MM.1S (cell line): ENCODE measurements at places on chromosomes 5 and 9.

GRCh38 chr5:75006865-75007822 is 45.2 kb downstream of the GCNT4 start:
- H3K36me3 ChIP-seq: no peaks in the 10 kb centered on the region
- no peaks in the 10 kb centered on the region for H3K27me3 ChIP-seq
- H3K4me1 ChIP-seq: no peaks in the 10 kb centered on the region
- H3K27ac ChIP-seq: no peak overlapping the region

DNA sequence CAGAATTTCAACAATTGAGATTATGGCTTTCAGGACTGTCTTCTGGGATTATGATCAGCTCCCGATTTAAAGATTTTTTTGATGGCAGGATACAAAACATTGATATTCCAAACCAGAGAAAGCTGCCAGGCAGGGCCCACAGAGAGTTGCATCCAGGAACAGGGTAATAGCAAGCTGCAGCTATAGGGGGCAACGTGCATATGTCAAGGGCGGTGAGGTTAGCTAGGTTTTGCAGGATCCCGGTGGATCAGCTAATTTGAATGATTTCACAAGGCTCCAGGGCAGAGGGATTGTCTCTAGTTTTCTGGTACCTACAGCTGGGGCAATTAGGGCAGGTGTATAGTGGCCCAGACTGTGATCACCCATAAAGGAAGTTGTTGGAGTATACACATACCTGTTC is 339.4 kb downstream of the CHSY3 start:
- no peaks in the 10 kb centered on the region; the same call in 1 of the 2 replicates for H3K4me1 ChIP-seq
- no peak overlapping the region for H3K4me3 ChIP-seq
- H3K27me3 ChIP-seq: no peaks in the 10 kb centered on the region
- no peaks in the 10 kb centered on the region for H3K36me3 ChIP-seq

GRCh38 chr5:31186672-31187267 is 6.7 kb upstream of the CDH6 start:
- no peaks in the 10 kb centered on the region for H3K36me3 ChIP-seq
- H3K4me3 ChIP-seq: no peak overlapping the region
- no peak overlapping the region for H3K27ac ChIP-seq
- DNase-seq: peak; percentile 36
- H3K4me1 ChIP-seq: no peaks in the 10 kb centered on the region

DNA sequence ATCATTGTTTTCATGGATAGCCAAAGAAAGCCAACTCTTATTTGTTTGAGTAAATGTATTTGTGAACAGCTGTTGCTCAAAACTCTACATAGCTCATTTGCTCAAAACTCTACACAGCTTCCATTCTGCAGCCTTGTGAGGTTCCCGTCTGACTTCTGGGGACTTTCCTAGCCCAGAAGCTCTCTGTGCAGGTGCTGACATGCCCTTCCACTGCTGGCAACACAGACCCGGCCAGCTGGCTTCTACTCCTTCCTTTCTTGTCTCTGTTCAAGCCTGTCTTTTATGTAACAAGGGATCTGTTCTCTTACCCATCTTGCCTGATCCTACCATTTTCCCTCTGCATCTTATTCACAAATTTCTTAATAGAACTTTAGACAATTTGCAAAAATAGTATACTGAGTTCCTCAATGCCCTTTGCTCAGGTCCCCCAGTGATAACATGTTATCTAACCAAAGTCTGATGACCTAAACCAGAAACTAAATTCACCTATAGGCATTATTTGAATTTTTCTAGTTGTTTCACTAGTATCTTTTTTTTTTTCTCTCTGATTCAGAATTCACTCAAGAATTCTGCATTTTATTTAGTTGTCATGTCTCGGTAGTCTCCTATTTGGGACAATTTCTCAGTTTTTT is 556.5 kb upstream of the SEMA6A start:
- no peaks in the 10 kb centered on the region for H3K27me3 ChIP-seq
- H3K36me3 ChIP-seq: no peaks in the 10 kb centered on the region
- DNase-seq: peak; percentile 75
- no peak overlapping the region for H3K4me3 ChIP-seq
- no peaks in the 10 kb centered on the region for H3K4me1 ChIP-seq

- H3K4me1 ChIP-seq: no peaks in the 10 kb centered on the region
- H3K36me3 ChIP-seq: no peaks in the 10 kb centered on the region
- no peak overlapping the region for H3K4me3 ChIP-seq
- H3K27ac ChIP-seq: no peak overlapping the region
Observed at GRCh38 chr5:16736158-16736995, 119.6 kb upstream of the RETREG1 start.

DNA sequence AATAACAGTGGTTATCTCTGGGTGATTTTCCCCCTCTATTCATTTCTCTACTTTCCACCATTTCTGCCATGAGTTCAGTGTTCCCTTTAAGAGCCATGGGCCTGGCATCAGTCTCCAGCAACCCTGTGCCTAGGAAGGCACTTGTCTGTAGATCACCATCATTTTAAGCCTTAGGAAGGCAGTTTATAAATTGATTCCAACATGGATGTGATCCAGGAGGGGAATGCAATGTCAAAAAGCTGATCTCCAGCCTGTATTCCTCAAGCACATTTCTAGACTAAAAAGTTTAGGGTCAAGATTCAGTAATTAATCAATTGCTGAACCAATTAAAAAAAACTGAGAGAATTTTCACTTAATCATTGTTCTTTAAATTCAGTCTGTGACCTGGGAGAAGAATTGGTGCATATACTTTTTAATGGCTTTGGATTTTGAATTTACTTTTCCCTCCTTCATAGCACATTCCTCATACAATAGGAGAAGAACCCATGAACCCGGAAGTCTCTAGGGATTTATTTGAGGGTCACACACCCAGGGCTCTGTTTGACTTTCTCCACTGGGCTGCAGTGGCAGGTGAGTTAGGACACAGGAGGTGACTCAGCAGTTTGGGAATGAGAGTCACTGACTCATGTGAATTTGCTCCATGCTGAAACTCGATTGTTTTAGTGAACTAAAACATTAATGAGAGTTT is 6.1 kb upstream of the ERMP1 start:
- H3K36me3 ChIP-seq: no peaks in the 10 kb centered on the region
- H3K4me3 ChIP-seq: no peak overlapping the region
- peaks cover 11% of the 10 kb centered on the region for H3K4me1 ChIP-seq
- no peaks in the 10 kb centered on the region for H3K27me3 ChIP-seq

GRCh38 chr5:60243713-60244112 is 350.2 kb upstream of the PDE4D start:
- H3K36me3 ChIP-seq: no peaks in the 10 kb centered on the region
- no peak overlapping the region for H3K4me3 ChIP-seq
- H3K4me1 ChIP-seq: peaks cover 7% of the 10 kb centered on the region
- DNase-seq: no peak

DNA sequence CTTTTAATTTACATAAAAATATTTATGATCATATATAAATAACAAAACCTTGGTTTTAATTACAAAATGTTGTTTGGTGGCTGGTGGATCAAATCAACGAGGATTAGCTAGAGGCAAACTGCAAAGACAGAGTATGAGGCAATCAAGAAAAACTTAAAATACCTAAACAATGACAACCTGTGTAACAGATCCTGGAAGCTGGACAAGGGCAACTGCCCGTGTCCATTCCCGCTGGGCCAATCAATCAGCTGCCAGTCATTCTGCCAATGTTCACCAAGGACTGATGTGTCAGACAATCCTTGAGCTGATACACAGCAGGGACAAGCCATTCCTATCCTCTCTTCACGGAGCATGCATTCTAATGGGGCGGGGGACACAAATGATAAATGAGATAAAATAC is 3.2 kb upstream of the TENT4A start:
- H3K4me3 ChIP-seq: no peak overlapping the region
- no peak overlapping the region for H3K27ac ChIP-seq
- H3K27me3 ChIP-seq: no peaks in the 10 kb centered on the region
- peaks cover 30% of the 10 kb centered on the region for H3K4me1 ChIP-seq
- no peak for DNase-seq

DNA sequence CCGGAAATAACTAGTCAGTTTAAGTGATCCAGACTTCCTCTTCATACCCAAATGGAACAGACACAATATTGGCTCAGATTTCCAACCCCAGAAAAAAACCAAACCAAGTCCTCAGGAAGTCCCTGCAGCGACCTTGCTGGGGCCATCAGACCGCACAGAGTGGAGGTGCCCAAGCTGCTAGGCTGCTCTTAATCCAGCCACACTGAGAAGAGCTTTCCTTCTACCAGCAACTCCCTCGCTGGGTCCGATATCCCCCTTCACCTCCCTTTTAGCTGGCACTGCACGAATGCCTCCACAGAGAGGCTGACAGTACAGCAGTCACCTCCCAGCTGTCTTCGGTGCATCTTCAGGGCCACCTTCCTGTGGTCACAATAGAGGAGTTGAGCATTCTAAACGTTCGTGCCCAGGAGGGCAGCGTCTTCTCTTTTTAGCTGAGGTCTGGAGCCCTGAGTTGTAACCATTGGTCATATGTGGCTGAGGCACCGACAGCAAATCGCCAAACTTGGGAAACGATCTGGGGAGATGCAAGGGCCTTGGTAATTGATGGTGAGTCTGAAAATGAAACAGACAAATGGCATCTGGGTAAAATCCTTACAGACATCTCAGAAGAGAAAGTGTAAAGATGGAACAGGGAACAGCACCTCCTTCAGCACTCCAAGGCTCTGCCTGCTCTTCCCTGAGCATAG is 5.7 kb downstream of the NAIF1 start:
- H3K4me1 ChIP-seq: peaks cover 11% of the 10 kb centered on the region
- DNase-seq: no peak
- H3K27me3 ChIP-seq: no peaks in the 10 kb centered on the region

- H3K27ac ChIP-seq: no peak overlapping the region
- H3K27me3 ChIP-seq: no peaks in the 10 kb centered on the region
Observed at GRCh38 chr9:100884518-100884917, 144.0 kb upstream of the PLPPR1 start.

DNA sequence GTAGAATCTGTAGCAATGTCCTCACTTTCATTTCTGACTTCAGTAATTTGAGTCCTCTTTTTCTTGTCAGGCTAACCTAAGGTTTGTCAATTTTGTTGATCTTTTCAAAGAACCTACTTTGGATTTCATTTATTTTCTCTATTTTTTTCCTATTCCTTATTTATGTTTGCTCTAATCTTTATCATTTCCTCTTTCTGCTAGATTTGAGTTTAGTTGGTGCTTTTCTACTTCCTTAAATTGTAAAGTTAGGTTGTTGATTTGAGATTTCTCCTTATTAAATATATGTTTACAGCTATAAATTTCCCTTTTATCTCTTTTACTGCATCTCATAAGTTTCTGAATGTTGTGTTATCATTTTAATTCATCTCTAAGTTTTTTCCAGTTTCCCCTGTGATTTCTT is 75.1 kb upstream of the FAM120A start:
- H3K27me3 ChIP-seq: no peaks in the 10 kb centered on the region
- no peak for DNase-seq
- H3K36me3 ChIP-seq: no peaks in the 10 kb centered on the region
- no peak overlapping the region for H3K27ac ChIP-seq
- no peak overlapping the region for H3K4me3 ChIP-seq

DNA sequence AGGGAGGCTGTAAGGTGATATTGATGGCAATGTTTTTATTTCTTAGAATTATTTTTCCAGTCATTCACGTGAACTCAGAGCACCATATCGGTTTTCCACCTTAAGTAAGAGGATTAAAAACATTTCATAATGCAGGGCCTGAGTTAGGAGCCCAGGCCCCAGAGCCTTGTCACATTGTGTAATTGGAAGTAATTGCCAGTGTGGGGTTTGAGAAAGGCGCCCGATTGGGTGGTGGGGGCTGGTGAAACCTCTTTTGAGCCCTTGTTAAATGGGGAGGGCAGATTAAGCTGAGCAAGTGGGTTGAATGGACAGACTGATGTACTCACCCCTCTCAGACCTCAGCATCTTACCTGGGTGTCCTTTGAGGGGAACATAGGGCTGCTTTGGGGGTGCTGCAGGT is 116.7 kb upstream of the PITX1 start:
- H3K27me3 ChIP-seq: no peaks in the 10 kb centered on the region
- H3K4me1 ChIP-seq: no peaks in the 10 kb centered on the region
- DNase-seq: no peak
- no peak overlapping the region for H3K27ac ChIP-seq
- no peaks in the 10 kb centered on the region for H3K36me3 ChIP-seq

- H3K27me3 ChIP-seq: peaks cover 24% of the 10 kb centered on the region
- DNase-seq: no peak
- H3K4me1 ChIP-seq: no peaks in the 10 kb centered on the region
- no peak overlapping the region for H3K27ac ChIP-seq
- H3K4me3 ChIP-seq: no peak overlapping the region
Observed at GRCh38 chr9:133982971-133983720, 9.0 kb downstream of the VAV2 start.

DNA sequence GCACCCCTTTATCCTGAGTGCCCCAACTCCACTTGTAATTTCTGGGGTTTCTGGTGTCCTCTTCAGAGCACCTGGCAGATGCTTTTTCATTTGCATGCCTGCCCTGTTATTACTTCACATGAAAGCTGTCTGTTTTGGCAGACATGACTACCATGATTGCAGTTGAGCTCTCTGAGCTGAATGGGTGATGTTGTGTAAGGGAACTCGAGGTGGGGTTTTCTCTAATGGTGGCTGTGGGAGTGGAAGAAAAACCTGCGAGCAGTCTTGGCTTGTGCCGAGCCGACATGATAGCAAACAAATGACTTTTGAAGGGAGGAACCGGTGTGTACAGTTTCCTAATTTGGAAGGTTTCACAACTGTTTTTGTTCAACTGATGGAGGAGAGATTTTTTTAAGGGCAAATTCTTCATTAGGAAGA is 196.2 kb downstream of the AOPEP start:
- no peak for DNase-seq
- peak overlapping the region; percentile 54 for H3K27ac ChIP-seq
- H3K36me3 ChIP-seq: no peaks in the 10 kb centered on the region
- H3K4me1 ChIP-seq: peaks cover 19% of the 10 kb centered on the region

DNA sequence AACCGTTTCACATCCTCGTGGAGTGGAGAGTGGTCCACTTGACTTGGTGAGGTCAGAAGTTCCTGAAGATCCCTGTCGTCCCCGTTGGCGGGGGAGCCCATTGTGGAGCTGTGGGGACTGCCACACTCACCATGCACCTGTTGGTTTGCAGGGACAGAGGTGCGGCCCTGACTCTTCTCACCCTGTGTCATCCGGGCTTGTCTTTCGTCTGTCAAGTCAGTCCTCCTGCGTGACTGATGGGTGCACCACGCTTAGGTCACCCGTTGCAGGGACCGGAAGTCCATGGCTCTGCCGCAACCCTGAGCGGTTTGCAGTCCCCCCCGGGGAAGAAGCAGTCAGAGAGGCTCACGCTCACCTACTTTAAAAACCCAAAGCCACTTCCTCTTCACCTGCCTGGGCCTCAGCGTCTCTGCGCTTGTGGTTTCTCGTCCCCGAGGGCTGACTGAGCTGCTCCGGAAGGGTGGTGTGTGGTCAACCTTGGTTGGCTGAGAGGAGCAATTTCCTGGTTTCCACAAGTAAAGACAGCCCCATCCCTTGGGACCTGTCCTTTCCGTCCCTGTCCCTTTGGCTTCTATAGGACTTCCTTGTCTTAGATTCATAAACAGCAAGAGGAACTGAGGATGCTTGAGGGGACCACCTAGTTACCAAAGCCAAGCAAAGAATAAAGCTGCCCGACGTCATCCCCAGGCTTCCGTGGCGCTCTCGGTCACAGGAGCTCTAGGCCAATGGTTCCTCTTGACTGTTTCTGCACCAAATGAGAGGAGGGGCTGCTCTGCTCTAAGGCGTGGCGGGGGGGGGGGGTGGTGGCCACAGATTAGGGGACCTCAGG is 53.2 kb downstream of the USP20 start:
- H3K4me1 ChIP-seq: peaks cover 46% of the 10 kb centered on the region
- peak overlapping the region; percentile 65 for H3K4me3 ChIP-seq
- no peaks in the 10 kb centered on the region for H3K36me3 ChIP-seq
- DNase-seq: peak; percentile 99
- peak overlapping the region; percentile 99 for H3K27ac ChIP-seq

GRCh38 chr5:180112181-180112861 is 40.8 kb upstream of the RNF130 start:
- peaks cover 15% of the 10 kb centered on the region for H3K27me3 ChIP-seq
- no peaks in the 10 kb centered on the region for H3K4me1 ChIP-seq
- no peaks in the 10 kb centered on the region for H3K36me3 ChIP-seq
- DNase-seq: no peak
- no peak overlapping the region for H3K4me3 ChIP-seq
